ENCODE measurements at places on chromosomes 5 and 9.

DNA sequence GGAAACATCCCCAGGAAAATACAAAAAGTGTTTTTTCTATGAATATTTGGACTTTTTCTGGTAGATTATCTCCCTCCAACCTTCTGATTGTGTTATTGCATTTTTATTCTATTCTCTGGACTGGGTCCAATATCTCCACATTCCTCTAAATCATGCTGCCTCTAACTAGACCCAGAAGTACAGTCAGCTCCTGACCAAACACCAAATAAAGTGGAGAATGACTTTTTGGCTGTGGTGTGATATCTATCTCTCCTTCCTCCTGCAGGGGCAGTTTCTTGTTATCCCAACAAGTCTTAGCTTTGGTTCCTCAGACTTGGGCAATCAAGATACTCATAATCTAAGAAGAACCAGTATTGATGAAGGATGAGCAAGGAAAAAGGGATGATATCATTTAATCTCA, 3.2 kb upstream of the RAI14 start:
- no peak for DNase-seq

- no peak for DNase-seq
These were observed 155.8 kb downstream of the DRD1 start for GRCh38 chr5:175288048-175288621.

GRCh38 chr5:125152044-125152443, 405.6 kb upstream of the ZNF608 start:
- DNase-seq = no peak

GRCh38 chr5:16952968-16953671, 17.0 kb upstream of the MYO10 start:
- DNase-seq = no peak

DNA sequence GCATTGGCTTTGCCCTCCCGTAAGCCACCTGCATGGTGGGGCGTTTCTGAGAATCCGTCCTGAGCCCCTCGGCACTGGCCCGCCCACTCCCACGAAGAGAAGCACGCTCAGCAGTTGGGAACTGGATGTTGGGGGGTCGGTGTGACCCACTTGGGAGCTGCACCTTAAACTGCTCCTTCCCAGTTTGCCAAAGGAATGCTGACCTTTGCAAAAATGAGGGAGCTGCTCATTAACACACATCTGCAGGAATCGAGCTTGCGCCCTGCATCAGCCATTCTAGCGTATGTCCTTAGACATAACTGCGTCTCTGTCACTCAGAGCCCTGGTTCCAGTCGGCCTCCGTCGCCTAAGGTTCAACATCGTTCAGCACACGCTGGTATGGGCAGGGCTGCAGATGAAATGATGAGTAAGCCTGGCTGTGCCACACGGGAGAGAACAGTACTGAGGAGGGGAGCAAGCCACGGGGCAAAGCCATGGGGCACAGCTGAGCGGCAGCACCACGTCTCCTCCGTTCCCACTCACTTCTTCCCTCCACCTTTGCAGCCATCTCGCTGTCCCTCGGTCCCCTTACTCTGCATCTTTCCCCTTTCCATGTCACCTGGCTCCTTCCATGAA, 28.8 kb upstream of the NCS1 start:
- DNase-seq = no peak
